ENCODE measurements at places on chromosomes 6 and 20.
A peak's percentile ranks its signal among the peaks of the same experiment; 100 is the strongest.

DNA sequence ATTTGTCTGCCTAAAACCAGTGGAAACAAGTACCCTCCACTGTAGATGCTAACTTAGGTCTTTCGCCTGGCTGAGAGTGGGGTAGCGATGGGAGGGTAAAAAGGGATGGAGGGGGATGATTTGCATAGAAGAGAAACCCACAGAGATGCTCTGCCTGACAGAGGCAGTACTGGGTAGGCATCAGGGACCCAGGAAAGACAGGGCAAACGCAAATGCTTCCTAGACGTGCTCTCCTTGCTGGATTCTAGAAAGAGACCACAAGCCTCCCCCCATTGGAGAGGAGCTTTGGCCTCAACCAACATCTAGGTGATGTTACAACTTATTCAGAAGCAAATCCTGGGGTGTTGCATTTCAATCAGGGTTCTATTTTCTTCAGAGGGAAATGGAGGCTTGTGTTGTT, 3.2 kb downstream of the OLIG3 start:
- peaks cover 100% of the 10 kb centered on the region for H3K27me3 ChIP-seq
- no peak overlapping the region for H3K27ac ChIP-seq
- DNase-seq = peak; percentile 56
- no peak overlapping the region for H3K4me3 ChIP-seq

GRCh38 chr6:8707956-8708772, 272.8 kb upstream of the SLC35B3 start:
- H3K27ac ChIP-seq = no peak overlapping the region
- H3K36me3 ChIP-seq = no peaks in the 10 kb centered on the region
- H3K27me3 ChIP-seq = no peaks in the 10 kb centered on the region
- no peak overlapping the region for H3K4me3 ChIP-seq
- H3K4me1 ChIP-seq = no peaks in the 10 kb centered on the region
- DNase-seq = peak; percentile 46

- H3K4me1 ChIP-seq = peaks cover 6% of the 10 kb centered on the region
- DNase-seq = no peak
- no peak overlapping the region for H3K27ac ChIP-seq
- H3K36me3 ChIP-seq = no peaks in the 10 kb centered on the region
Measured at GRCh38 chr20:40317156-40317790, 371.8 kb downstream of the MAFB start.

DNA sequence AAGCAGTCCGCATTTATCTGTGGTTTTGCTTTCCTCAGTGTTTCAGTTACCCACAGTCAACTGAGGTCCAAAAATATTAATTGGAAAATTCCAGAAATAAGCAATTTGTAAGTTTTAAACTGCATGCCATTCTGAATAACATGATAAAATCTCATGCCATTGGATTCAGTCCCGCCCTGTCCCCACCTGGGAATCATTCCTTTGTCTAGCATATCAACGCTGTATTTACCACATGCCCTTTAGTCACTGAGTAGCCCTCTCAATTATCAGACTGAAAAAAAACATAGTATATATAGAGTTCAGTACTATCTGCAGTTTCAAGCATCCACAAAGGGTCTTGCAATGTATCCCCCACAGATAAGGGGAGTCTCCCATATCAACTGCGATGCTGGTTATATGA, 17.1 kb downstream of the RANBP9 start:
- peaks cover 3% of the 10 kb centered on the region for H3K4me1 ChIP-seq
- no peaks in the 10 kb centered on the region for H3K36me3 ChIP-seq
- no peak for DNase-seq
- no peaks in the 10 kb centered on the region for H3K27me3 ChIP-seq

- no peak for DNase-seq
- H3K27ac ChIP-seq = no peak overlapping the region
- no peaks in the 10 kb centered on the region for H3K4me1 ChIP-seq
- no peaks in the 10 kb centered on the region for H3K27me3 ChIP-seq
- H3K4me3 ChIP-seq = no peak overlapping the region
Measured at GRCh38 chr20:7269452-7269851, 502.0 kb downstream of the BMP2 start.

DNA sequence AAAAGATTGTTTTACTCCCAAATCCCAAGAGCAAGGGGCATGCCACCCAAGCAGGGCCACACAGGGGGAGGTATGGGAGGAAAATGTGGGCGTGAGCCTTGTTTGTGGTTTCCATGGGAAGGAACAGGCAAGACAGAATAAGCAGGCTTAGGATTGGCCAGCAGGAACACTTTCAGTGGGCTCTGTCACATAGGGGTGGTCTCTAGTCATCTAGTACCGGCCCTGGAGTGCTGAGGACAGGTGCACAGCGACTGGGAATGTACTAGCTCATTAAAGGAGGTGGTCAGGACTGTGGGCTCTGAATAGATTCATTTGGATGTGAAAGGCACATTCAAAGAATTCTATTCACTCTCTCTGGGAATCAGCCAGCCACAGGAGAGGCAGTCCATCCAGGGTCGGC, 175.6 kb downstream of the TBC1D7 start:
- no peak overlapping the region for H3K4me3 ChIP-seq
- no peaks in the 10 kb centered on the region for H3K27me3 ChIP-seq
- peaks cover 8% of the 10 kb centered on the region for H3K4me1 ChIP-seq
- DNase-seq = peak; percentile 53
- H3K36me3 ChIP-seq = no peaks in the 10 kb centered on the region

DNA sequence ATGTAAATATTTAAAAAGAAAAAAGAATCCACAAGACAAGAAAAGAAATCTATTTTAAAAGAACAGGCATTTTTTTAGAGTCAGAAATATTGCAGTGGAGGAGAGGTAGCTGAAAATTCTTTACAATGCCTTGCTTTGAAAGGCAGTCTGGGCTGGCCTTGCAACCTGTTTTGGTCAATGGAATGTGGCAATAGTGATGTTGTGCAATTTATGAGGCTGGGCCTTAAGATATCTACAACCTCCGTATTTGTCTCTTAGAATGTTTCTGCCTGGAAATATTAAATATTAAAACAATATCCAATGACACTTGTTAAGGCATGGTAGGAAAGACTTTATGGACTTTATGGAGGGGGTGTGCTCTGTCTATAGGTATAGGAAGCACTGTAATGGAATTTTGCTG, 14.8 kb upstream of the SCGN start:
- no peak overlapping the region for H3K4me3 ChIP-seq
- H3K4me1 ChIP-seq = no peaks in the 10 kb centered on the region
- H3K27me3 ChIP-seq = no peaks in the 10 kb centered on the region
- DNase-seq = no peak
- no peaks in the 10 kb centered on the region for H3K36me3 ChIP-seq
- H3K27ac ChIP-seq = no peak overlapping the region

DNA sequence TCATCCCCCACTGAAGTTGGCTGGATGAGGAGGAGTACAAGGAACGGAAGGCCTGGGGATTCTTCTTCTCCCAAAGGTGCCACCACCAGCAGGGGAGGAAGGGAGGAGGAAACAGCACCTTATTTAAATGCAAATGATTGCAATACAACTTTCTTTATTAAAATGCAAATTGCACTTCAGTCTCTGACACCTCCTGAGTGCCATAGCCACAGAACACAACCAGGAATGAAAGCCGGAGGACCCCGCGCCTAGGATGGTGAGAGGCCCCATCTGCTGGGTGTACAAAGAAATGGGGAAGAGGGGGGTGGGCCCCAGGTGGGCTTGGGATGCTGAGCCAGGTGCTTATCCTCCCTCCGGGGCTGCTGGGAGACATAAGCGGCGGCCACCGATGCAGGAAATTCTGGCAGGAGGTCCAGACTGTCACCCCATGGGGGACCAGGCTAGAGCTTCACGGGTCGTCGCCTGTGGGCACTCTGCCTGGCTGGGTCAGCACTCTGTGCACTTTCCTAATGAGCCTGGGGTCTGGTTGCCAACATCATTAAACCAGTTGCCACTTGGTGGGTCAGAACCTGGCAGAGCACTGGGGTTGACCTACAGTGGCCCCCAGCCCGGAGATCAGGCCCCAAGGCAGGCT, 154.2 kb upstream of the MLN start:
- no peaks in the 10 kb centered on the region for H3K36me3 ChIP-seq
- H3K27me3 ChIP-seq = no peaks in the 10 kb centered on the region
- no peak overlapping the region for H3K27ac ChIP-seq
- no peak for DNase-seq
- H3K4me1 ChIP-seq = peaks cover 10% of the 10 kb centered on the region

DNA sequence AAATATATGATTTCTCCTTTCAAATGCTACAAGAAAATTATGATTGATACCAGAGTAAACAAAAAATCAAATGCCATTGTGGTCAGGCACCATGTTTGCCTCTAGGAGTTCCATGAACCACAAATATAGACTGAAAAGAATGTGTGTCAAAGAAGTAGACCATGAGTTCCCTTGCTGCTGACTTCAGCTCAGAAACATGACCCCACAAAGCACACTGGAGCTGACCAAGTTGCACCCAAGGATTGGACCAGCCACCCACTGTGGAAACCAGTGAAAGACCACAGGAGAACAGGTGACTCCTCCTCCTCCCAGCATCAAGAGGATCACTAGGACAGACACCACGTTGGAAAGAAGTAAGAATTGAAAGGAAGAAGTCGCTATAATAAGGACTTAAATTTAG, 90.8 kb upstream of the TENT5A start:
- H3K27me3 ChIP-seq = no peaks in the 10 kb centered on the region
- H3K36me3 ChIP-seq = no peaks in the 10 kb centered on the region
- no peak overlapping the region for H3K4me3 ChIP-seq
- no peaks in the 10 kb centered on the region for H3K4me1 ChIP-seq
- H3K27ac ChIP-seq = no peak overlapping the region

DNA sequence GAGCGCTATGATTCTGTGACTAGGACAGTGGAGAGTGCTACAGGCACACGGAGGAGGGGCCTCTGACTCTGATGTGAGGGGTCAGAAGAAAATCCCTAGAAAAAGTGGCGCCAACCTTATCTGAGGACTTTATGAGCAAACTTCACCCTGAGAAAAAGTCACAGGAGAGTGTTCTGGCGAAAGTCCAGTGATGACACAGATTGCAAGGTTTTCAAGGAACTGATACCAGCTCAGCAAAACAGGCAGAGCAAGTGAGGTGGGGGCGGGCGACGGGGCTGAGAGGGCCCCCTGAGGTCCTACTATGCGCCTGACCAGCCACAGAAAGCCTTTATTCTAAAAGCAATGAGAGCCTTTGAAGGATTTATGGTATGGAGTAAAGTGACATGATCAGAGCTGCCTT, 73.3 kb downstream of the SLC22A23 start:
- H3K36me3 ChIP-seq = no peaks in the 10 kb centered on the region
- no peak overlapping the region for H3K27ac ChIP-seq
- no peak overlapping the region for H3K4me3 ChIP-seq
- peaks cover 3% of the 10 kb centered on the region for H3K4me1 ChIP-seq
- no peaks in the 10 kb centered on the region for H3K27me3 ChIP-seq

GRCh38 chr20:33576432-33577125, 85.5 kb upstream of the C20orf144 start:
- H3K27me3 ChIP-seq = no peaks in the 10 kb centered on the region
- H3K27ac ChIP-seq = no peak overlapping the region
- no peak for DNase-seq
- no peaks in the 10 kb centered on the region for H3K36me3 ChIP-seq

DNA sequence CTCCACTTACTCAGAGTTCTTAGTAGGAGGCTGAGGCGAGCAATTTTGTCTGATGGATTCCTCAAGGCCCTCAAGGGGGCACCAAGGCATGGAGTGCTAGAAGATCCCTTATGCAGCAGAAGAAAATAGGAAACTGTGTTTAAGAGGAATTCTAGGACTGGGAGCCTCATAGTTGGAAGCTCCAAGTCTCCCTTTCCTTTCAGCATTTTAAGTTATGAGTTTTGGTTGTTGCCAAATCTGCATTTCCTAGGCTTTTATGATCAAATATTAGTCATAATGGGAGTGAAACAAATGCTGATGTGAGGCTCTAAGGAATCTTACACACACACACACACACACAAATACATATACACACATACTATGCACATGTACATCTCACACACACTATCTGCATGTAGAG, 714.0 kb downstream of the UTRN start:
- no peak for DNase-seq
- no peak overlapping the region for H3K4me3 ChIP-seq
- no peaks in the 10 kb centered on the region for H3K27me3 ChIP-seq
- H3K36me3 ChIP-seq = no peaks in the 10 kb centered on the region
- no peaks in the 10 kb centered on the region for H3K4me1 ChIP-seq
- H3K27ac ChIP-seq = no peak overlapping the region

DNA sequence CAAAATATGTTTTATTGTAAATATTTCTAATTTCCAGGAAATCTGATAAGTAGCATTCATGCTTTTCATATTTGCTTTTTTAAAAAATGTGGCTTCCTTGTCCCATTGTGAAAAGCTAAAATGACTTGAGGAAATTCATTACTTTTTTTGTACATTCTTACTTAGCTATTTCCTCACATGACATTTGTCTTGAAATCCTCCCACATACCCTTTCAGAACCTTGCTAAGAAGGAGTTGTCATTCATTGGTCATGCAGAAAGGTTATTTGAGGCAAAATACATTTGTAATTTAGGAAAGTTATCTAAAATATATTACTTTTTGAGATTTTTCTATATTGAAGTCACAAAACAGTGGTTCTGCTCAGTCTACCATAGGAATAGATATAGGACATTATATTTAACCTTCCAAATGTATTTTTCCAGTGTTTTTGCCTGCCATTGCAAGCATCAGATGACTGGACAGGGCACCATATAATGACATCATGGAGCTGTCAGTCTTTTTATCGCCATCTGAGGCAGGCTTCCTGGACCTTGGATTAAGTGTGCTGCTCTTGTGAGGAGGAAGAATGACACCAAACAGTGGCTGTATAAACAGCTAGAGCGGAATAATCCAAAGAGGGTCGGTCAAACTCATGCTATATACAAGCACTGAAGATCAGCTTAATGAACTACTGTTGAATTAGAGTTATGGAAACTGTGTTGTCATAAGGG, 109.4 kb upstream of the HCRTR2 start:
- no peak overlapping the region for H3K27ac ChIP-seq
- H3K27me3 ChIP-seq = no peaks in the 10 kb centered on the region
- DNase-seq = no peak
- no peak overlapping the region for H3K4me3 ChIP-seq

DNA sequence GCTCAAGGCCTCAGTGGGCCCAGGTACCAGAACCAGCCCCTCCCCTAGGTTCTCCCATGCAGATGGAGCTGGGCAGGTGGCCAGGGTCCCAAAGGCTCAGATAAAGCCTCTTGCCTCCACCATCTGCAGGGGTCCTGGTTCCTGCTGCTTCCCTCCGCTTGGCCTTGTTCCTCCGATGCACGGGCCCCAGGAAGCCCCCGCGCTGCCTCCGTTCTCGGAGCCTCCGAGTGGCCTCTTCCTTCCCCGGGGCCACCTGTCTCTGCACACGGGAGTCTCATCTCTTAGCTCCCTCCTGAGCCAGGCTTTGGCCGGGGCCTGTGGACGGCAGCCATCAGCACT, 1.9 kb upstream of the PTK6 start:
- no peak overlapping the region for H3K27ac ChIP-seq
- no peaks in the 10 kb centered on the region for H3K27me3 ChIP-seq

- no peaks in the 10 kb centered on the region for H3K36me3 ChIP-seq
- no peak overlapping the region for H3K4me3 ChIP-seq
- no peak for DNase-seq
Measured at GRCh38 chr6:82095091-82095490, 152.5 kb downstream of the IBTK start.

Data from H1 (cell line).